ENCODE measurements at places on chromosomes 1 and 21.

DNA sequence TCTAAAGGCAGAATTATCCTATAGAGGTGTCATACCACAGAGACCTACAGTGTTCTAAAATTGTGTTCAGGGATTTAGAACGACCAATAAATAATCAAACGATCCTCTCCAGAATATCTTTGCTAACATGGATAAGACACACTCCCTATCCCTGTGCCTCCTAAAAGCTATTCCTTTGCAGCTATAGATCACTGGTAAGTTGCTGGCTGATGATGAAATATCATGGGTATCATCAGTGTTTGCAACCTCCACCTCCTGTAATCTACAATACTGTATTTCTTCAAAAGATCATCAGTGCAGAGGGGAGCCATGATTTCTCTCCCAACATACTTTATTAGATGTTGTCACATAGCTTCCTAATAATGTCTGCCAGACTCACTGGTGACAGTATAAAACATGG lies 201.9 kb downstream of the NTNG1 start:
- DNase-seq = no peak

DNA sequence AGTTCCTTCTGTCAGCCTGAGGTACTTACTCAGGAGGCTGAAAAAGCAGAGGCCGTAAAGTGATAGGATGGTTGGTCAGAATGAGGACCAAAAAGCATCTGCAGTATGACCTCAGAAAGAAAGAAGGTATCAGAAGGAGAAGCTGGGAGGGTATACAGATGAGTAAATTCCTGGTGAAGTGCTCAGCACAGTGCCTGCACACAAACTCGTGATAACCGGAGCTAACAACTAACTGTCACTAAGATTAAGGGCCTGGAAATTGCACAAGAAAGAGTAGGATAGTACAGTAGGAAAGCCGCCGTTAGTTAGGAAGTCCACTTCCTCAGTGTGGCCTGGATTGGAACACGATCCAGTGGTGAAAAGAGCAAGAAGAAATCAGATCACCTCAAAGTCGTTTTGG lies 62.6 kb downstream of the VPS26C start:
- no peak for DNase-seq

- DNase-seq = peak; percentile 22
Measured at GRCh38 chr1:113809670-113810602, 2.3 kb downstream of the RSBN1 start.

DNA sequence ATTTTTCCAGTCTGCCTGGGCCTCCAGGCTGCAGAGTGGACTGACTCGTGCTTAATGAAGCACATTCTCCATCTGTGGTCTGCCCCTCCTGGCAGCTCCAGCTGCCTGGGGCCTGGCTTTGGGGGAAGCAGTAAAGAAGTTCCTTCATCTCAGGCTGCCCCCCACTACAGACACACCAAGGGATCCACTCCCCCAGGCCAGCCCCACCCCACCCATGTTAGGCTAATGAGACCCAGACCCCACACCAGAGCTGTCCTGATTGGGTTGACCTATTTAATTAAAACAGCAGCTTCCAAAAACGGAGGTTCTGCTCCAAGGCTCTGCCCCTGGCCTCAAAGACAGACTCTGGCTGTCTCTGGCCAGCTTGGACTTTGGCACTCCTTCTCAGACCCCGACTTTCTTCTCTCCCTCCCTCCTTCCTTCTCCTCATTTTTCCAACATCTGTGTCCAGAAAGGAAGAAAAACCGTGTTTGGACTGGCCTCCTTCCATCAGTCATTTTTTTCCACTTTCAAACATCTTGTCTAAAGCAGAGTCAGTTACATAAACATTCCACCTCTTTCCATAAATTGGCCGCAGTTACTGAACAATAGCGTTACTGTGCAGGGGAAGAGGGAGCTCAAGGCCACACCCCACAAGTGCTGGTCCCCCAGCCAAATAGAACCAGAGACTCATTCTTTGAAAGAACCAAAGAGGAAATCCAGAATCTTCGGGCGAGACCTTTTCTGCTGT lies 29.7 kb downstream of the SERTAD4 start:
- DNase-seq = peak; percentile 87

DNA sequence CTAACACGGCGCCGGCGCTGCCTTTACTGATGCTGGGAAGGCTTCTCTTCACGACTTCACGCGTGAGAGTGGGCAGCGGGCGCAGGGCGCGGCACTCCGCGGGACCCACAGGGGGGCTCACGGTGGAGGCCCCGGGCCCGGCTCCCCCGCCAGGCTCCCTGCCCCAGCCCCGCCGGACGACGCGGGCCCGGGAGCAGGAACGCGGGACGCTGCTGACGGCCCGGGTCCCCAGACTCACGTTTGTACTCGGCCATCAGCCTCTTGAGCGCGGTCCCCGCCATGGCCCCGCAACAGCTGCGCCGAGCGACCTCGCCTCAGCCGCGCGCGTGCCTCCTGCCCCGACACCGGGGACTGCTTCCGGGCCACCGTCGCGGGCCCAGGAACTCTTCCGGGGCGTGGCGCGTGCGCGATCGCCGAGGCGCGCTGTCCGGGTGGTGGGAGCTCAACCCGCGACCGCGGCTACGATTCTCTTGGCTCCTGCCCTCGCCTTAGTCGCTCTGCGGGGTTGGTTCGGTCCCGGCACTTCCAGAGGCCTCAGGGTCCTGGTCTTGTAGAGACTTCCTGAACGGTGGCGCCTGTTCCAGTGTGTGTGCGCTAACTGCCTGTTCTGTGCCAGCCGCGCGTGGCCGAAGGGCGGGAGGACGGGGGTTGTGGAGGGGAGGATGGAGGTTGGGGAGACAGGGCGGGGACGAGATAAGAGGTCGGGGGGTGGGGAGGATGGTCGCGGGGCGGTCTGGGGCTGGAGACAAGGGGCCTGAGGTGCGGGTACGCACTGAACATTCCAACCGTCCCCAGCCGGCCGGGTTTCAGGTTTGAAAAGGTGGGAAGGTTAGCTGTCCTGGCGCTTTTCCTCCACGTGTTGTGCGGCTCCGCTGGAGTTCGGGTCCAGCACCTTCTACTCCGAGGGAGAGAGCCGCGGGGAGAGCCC lies at the start of gene UBE2G2:
UBE2G2 (minus strand) TSS at position 353 of the 928 bp plus-strand sequence; CDS start at position 281, 72 bp downstream.
- peak; percentile 74 for DNase-seq

DNA sequence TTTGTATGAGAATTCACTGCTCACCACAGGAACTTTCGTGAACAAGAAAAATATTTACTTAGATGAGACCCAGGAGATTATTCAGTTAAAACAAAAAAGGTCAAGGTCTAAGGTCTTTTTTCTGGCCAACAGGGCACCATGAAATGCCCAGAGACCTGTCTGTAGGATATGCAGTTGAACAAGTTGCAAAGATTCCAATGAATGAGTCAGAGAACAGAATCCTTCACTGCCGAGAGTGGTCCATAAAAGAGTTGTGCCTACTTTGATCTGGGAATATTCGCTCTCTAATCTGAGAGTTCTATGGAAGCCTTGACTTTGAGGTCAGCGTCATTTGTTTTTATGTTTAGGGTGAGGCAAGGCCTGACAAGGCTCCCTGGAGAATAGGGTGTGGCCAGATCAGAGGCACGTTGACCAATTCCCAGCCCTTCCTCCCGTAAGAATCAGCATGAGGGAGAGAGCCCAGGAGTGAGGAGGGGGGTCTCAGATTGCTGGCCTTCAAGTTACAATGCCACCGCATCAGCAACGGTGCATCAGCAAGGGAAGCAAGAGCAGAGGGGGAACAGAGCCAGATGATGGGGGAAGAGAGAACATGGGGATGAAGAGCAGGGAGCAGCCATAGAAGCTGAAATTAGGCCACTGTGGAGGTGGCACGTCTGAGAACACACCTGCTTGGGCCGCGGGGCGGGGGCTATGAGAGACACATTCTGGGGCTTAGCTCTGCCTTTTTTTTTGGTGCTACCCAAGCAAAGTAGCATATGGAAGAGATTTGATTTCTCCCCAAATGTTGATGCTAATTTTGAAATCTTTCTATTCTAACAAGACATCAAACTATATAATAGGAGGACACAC lies 206.4 kb upstream of the RAB4A start:
- no peak for DNase-seq

DNA sequence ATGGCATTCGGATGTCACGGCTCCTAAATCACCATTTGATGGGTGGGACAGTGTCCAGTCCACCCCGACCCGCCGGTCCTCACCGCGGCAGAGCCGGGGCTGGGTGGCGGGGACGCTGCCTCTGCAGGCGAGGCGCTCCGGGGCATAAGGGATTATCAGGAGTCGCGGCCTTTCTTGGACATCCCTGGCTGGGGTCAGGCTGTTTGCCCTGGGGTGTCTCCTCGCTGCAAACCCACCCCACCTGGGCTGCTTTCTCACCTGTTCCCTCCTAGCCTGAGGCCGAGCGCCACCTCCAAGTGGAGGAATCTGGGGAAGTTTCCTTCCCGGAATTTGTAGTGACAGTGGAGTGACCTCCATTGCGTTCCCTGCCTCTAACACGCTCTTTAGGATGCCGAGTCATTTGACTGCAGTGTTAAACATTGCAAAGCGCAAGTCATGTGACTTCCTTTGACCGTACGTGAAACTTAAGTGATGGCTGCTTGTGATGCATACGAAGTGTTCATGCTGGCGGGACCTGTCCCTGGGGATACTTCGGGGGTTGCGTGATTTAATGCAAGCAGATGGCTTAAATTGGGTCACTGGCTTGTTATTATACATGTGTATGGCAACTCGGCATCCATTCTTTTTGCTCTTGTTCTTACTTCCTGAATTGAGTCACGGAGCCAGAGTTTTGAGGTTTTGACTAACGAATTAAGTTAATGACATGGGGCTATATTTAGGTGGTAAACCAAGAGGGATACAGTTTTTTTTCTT lies 536 bp downstream of the LGALS8 start:
- DNase-seq = peak; percentile 60

DNA sequence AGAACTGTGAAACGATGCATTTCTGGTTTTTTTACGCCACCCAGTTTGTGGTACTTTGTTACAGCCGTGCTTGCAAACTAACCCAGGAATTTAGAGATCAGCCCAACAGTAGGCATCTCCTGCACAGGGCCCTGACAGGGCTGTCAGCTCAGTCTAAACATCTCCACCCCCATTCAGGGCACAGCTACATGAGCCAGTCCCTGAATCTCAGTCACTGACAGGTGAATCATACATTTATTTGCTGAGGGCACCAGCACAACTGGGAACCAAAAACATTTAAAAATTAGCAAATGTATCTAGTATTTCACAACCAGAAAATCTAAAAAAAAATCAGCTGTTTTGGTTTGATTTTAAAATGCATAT lies 30.7 kb downstream of the PRDX6 start:
- DNase-seq = peak; percentile 45

DNA sequence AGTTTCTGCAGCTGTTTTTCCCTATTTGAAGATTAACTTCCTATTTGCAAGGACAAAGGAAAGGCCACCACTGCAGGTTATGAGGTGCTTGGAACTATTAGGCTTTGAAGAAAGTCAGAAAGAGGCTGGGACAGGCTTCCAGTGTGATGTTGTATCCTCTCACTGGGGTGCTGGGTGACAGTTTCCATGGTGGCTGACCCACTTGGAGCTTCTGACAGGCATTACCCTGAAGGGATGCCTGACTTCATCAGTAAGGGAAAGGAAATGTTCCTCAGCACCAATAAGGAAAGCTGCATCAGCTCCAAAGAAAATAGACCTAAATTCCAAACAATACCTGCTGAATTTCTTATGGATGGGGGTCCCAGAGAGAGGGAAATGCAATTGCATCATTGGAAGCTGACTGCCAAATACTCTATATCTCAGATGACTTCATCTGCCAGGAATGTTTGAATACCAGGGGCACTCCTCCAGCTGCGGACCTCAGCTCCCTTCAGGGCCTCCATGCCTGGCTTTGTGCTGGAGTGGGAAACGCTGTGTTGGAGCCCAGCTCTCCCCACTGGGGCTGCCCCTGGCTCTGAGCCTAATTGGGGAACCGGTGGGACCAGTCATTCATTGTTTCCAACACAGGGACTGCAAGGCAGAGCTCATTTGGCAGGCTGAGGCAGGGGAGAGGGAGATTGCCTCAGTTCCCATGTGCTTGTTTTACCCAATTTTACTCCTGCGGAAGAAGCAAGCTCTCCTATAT lies 76.6 kb downstream of the RGL1 start:
- peak; percentile 89 for DNase-seq

DNA sequence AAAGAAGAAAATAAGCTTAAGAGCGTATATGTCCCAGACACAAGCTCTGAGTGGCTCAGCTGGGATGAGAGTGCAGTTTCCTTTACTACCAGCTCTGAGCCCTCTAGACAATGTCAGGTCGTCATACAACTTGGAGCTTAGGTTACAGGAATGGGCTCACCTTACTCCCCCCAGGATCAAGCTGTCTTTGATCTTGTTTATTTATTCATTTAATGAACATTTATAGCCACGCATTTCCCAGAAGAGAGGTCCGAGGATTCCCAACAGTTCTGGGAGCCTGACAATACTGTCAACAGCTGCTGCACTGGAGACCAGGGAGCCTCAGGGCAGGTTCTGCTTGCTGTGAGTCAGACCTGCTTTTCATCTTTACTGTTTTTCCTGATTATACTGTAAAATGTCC lies 378.9 kb downstream of the PLPP3 start:
- DNase-seq = no peak

DNA sequence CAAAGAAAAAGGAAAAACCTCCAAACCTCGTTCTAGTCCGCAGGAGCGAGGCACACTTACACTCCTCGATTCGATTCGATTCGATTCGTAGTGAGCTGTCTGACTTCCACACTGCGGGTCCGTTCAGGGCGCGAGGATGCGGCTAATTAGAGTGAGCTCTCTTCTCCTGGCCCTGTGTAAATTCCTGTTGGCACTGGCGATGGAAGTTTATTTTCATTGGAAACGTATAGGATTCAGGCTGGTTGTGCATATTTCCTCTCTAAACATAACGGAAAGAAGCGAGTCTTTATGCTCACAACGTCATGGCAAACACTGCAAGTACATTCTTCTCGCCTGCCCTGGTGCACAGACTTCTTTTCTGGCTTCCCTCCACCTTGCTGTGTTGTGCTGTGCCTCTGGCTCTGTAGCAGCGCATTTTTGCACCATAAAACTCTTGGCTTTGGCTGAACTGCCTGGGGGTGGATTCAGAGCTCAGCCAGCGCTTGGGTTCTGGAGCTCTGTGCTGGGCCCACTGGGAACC lies 2.7 kb downstream of the HUNK start:
- no peak for DNase-seq

- DNase-seq = no peak
Measured at GRCh38 chr1:238196516-238196915, 305.8 kb upstream of the ZP4 start.

GRCh38 chr1:195933835-195934234 lies 674.4 kb downstream of the KCNT2 start:
- no peak for DNase-seq

DNA sequence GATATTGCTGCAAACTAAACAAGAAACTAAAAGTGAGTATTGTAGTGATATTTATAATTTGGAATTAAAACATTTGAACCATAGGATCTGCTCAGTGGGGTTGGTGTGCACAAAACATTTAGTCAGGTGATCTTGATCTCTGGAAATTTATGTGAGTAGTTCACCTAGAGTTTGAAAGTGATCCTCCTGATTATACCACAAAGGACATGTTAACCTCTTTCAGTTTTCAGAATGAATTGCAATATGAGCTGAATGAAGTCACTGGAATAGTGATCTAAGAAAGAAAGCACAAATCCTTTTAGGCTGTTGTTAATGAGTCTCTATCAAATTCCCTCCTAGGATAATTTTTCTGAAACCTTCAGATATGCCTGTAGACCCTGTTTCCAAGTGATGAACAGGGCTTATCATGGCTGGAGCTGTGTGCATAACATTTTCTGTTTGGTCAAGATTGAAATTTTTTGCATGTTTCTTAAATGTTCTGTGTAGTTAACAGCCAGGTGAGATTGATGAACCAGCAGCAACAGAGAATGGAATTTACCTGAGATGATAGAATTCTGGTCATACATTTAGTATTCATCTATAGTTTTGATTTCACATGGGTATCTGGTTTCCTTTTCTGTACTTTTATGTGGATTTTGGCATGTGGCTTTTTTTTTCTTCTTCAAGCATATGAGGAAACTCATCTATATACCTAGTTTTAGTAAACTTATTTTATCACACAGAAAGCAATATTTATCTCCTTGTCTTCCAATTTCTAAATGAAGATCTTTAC lies 25.5 kb downstream of the CDC14A start:
- DNase-seq = no peak

Data from HT1080 (cell line).